Fibroblast of upper back skin (primary cell): ENCODE measurements at places on chromosomes 4 and X.

DNA sequence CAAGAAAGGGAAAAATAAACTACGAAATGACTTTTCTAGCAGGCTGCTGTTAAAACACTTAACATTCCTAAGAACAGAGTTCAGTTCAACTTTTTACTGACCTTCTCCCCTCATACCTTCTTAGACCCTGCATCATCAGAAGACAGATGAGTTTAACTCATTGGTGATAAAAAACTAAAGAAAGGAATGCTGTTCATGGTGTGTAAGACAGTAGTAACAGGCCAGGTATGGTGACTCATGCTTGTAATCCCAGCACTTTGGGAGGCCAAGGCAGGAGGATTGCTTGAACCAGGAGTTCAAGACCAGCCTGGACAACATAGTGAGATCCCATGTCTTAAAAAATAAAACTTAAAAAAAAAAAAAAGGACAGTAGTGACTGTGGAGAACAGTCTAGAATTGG, 16.2 kb downstream of the RBM47 start:
- peak; percentile 80 for DNase-seq

- DNase-seq = peak; percentile 26
Measured at GRCh38 chrX:31271615-31272471, 200.0 kb upstream of the FTHL17 start.

DNA sequence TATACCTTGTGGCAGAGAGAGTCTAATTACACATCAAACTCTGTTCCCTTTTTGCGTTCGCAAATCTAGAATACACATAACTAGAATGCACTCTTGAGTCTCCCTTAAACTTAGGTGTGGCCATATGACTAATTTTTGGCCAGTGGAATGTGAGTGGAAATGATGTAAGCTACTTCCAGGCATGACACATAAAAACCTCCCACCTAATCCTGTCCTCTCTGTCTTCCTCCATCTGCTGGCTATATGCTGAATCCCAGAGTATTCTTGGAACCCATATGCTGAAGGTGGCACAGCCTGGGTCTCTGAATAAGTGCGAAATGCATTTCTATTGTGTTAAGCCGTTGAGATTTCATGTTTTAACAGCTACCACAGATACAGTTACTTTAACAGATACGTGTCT, 269.9 kb upstream of the NRK start:
- peak; percentile 40 for DNase-seq

DNA sequence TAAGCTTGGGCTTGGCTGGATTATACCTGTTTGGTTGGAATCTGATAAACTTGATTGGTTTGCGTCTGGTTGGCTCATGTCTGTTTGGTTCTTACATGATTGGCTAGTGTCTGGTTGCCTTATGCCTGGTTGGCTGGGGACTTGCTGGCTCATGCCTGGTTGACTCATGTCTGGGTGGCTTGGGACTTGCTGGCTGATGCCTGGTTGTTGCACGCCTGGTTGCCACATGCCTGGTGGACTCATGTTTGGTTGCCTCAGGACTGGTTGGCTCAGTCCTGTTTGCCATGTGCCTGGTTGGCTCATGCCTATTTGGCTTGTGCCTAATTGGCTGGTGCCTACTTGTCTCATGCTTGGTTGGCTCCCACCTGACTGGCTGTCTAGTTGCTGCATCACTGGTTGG, 104.5 kb downstream of the APOOL start:
- no peak for DNase-seq

GRCh38 chrX:111352424-111352823, 59.6 kb downstream of the DCX start:
- DNase-seq = peak; percentile 75

GRCh38 chr4:14315129-14315528, 687.2 kb upstream of the CPEB2 start:
- DNase-seq = no peak

DNA sequence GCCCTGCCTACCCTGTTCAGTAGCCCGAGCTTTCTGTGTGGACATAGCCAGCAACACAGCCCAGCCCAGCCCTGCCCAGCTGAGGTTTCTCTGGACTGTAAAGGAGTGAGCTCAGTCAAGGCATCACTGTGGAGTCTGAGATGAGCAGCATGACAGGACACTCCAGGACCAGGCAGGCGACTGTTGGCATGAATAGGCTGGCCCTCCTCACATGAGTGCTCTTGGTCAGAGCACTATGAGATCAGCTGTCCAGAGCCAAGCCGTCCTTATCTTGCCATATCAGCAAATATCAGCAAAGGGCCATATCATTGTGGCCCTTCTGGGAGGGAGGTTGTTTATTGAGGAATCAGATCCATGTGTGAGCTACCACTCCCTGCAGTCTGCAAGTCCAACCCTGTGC, 30.9 kb downstream of the REELD1 start:
- no peak for DNase-seq
